ENCODE measurements at places on chromosomes 11 and 22.

DNA sequence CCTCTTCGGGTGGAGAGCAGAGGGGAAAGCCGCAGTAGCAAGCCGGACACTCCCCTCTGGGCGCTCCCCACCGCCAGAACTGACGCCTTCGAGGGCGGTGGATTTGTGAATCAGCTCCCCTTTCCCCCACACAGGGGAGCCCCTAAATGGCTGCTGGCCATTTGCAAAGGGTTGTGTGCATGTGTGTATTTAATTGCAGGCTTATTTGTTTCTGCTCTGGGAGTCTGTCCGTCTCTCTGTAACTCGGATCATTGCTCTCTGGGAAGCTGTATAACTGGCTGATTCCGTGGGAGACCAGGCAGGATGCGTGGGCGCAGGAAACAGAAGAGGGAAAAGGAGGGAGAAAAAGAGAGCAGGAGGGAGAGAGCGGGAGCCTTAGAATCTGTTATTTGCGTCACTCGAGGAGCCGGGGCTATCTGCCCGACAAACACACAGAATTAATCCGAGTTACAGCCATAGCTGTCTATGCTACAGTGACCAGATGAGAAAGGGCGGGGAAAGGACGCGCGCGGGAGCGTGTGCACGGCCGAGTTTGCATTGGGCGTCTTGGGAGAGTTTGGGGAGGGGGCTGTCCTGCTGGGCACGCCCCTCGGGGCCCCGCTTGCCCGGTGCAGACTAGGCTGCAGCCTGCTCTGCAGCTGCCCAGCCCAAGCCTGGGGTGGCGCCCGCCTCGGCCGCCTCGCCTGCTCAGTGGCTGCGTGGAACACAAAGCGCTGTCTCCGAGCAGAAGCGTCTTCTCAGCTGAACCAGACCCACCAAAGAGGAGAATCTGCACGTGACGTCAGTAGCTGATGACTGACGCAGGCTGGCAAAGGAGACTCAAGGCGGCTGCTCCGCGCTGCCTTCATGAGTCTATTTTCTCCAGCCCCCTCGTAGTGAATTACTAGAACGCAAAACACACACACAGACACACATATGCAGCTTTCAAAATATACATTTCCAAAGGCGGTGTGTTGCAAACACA, 105.3 kb upstream of the HSD17B12 start:
- DNase-seq, result peak; percentile 42

DNA sequence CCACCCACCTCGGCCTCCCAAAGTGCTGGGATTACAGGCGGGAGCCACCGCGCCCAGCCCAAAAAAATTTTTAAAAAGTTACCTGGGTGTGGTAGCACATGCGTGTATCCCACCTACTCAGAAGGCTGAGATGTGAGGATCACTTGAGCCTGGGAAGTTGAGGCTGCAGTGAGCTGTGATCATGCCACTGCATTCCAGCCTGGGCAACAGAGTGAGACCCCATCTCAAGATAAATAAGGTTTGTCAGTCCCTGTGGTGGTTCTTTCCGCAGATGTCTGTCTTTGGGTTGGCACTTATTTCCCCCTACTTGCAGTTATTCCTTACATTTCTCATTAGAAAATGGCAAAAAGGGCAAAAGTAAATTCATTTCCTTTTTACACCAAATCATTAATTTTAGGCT, 8.0 kb downstream of the MARK2 start:
- DNase-seq, result no peak

DNA sequence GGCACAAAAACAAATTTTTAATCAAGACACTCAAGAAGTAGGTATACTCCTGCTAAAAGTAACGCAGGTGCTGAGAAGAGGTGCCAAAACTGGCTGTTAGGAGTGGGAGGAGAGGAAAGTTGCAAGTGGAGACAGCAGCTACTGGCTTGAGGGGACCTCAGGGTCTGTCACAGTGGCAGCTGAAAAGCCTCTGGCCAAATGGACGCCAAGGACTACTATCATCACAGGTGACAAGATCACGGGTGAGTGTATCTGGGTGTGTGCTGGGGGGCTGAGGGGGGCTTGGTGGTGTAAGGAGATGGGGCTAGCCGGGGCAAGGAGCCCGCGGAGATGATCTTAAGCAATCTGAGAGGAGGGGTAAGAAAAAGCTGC, 687 bp downstream of the ZNF202 start:
- DNase-seq, result peak; percentile 9

GRCh38 chr22:44855855-44856254, 103.5 kb downstream of the ARHGAP8 start:
- DNase-seq, result no peak

DNA sequence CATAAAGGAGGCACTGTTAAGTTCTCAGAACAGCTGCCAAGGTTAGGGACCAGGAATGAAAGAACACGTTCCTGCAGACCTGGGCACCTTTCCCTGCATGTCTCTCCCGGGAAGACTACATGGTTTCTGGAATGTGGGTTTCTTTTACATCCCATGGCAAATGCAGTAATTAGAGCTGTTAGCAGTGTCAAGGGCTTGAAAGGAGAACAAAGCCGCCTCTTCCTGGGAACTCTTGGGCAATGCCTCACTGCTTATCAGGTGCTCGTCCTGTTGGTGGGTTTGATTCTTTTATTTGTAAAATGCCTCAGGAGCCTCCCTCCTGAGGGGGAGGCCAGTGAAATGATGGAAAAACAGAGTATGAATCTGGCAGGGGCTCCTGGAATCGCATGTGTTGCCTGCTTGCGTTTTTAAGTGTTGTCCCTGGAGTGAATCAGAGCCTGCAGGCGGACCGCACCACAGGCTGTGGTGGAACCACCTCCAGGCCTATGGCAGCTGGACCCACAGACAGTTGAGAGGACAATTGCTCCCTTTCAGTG, 723 bp upstream of the C22orf31 start:
- no peak for DNase-seq

GRCh38 chr11:61972672-61973475, 5.4 kb upstream of the FTH1 start:
- DNase-seq, result no peak

- no peak for DNase-seq
These were observed 8.2 kb downstream of the UBASH3B start for GRCh38 chr11:122663764-122664163.

DNA sequence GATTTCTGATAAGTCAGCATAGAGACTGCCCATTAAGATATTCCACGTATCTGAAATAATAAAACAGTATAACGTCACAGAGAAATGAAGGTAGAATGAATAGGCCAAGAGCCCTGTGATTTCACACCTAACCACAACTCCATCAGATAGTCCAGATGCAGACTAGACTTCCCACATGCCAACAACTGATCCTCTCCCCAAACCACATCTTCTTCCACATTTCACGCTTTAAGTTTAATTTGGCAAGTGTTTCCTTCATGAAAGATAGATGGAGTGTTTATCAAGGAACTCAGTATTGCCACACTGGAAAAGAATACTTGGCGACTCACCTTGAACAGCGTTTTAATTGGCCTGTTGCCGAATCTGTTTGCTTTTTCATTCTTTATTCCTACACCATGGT, 81.5 kb downstream of the MUC15 start:
- no peak for DNase-seq

DNA sequence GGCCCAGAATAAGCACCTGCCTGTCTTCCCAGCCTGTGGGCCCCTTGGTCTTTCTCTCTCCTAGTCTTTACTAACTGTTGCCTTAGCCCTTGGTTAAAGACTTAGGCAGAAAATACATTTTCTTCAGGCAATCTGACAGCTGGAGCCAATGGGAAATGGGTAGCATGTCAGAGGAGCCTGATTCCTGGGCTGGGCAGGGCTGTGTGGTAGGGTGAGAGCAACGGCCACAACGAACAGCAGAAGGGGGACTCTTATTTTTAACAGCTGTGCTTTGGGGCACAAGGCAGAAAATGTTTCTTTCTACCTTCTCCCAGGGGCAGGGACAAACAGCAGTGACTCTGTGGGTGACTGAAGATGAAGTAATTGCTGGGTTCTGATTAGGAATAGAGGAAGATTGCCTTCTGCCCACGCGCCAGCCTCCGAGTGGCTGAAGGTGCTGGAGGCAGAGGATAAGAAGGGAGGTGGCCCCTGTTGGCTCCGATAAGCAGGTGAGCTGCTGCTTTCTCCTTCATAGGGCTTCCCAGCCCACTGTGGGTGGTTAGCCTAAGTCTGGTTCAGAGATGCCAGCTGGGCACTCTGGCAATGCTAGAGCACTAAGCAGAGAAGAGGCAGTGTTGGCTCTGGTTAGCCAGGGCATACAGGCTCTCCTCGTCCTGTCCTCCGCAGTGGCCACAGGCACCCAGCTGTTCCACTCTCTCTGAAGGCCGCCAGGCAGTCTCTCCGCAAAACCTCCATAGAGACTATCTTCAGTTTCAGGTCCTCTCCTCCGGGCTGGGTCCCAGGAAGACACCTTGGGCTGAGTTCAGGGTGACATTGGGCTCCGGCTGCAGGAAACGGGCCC, 1.5 kb downstream of the YPEL4 start:
- DNase-seq, result peak; percentile 31

GRCh38 chr11:126135235-126136176, 72.8 kb upstream of the CDON start:
- DNase-seq, result no peak

- DNase-seq, result no peak
These were observed 19.7 kb downstream of the FLI1 start for GRCh38 chr11:128713595-128713994.

DNA sequence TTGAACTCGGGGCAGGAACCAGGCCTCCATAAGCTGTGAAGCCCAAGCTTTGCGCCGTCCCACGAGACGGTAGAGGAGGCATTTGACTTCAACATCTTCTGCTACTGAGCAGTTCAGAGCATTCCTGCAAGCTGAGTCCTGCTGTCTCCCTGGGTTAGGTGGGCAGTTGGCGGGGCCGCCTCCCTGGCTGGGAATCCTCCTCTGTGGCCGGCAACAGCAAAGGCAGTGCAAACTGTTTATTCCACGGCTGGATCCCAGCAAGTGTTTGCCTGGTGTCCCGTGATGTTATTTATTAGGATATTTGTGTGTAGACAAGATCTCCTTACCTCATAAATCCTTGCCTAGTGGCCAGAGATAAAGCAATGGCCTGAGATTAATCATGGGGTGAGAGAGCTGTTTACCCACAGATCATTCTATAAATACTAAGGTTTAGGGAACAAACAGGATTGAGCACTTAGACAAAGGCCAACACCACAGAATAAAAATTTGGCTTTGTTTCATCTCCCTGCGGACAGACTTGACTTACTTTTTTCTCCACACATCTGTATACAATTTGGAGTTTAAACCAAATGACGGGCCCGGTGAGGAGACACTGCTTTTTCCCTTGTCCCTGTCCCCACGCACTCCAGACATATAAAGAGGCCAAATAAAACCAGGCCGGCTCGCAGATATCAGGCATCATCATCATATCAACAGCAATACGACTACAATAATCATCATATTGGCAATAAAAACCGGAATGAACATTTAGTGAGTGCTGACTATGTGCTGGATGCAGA, 63.4 kb downstream of the NAT10 start:
- no peak for DNase-seq

- DNase-seq, result peak; percentile 22
These were observed 134.3 kb downstream of the ELP4 start for GRCh38 chr11:31643857-31644256.

- DNase-seq, result no peak
These were observed 106.3 kb downstream of the MPPED2 start for GRCh38 chr11:30479899-30480298.

DNA sequence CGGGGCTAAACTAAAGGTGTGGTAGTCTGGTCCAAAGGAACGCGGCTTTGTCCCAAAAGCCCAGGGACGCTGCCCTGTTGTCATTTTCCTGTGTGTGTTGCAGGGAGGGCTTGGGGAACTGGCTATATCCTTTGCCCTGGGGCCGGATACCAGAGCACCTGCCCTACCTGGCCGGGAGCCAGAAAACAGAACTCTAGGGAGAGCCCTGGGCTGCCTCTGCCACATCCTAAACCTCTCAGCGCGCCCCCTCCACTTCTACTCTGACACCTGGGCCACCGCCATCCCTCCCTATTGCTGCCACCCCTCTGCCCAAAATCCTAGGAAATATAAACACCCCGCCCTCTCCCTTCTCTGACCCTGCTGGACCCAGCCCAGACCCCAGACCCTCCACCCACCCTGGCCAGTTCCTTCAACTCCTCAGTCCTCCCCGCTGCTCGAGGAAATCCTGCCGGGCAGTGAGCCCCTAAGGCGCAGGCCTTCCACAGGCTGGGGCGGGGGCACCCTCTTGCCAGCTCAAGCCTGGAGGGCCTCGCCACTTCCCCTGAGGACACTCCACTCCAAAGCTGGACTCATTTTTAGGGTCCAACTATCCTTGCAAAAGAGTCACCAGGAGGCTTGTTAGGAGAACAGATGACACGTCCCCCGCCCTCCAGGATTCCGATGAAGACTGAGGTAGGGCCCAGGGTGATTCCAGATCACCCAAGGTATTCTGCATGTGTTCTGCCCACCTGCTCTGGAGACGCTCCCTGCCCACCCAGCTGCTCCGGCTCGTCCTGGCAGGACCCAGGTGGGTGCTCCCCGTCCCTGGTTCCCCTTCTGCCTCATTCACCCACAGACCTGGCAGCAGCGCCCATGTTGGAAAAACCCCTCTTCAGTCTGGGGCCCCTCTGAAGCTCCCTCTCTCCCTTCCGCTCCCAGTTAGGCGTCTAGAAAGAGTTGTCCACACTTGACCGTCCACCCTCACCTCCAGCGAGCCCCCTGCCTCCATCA, 12.2 kb downstream of the KCTD17 start:
- no peak for DNase-seq

- DNase-seq, result no peak
These were observed 53.7 kb downstream of the PPP6R2 start for GRCh38 chr22:50396751-50397370.

DNA sequence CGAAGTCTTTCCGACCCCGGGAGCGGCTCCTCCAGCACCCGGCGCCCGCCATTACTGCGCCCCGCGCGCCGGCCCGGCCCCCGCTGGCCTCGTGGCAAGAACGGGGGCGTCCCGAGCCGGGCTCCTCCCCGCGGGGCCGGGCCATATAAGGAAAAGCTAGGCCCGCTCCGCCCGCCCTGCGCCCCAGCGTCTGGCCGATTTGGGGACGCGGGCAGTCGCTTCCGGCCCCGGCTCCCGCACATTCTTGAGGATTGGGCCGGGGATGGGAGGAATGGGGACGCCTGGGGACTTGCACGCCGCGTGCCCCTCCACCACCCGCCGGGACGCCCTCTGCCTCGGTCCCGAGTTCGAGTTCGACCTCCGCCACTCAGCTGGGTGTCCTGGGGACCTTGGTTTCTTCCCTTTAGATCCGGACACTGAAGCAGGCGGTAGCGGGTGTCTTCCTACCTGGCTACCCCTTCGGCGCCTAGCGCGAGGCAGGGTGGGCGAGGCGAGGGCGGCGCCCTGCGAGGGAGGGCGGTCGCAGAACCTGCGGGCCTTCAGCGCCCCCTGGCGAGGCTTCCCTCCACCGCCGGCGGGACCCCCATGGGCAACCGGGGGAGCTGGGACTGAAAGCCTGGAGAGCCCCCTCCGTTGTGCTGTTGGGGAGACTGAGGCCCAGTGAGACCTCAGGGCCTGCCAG, 3.8 kb downstream of the SMTN start:
- peak; percentile 78 for DNase-seq

GRCh38 chr11:44014968-44015623, 32.7 kb upstream of the ACCSL start:
- no peak for DNase-seq

DNA sequence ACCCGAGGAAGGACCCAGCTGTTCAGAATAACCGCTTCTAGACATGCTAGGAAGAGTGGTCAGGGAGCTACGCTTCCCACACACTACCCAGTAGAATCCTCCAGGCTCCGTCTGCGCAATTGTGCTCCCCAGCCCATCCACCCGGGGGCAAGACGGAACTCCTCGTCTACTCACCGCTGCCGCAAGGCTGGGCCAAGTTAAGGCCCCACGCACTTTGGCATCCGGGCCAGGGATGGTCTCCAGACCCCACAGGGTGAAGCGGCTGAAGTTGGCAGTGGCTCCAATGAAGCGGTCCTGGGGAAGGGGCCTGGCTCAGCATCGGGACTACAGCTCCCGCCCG, 757 bp downstream of the RNASEH2C start:
- no peak for DNase-seq

- DNase-seq, result no peak
These were observed 17.6 kb upstream of the LMO1 start for GRCh38 chr11:8281266-8281665.
